Stimulated activated naive CD8-positive, alpha-beta T cell treated with anti-CD3 and anti-CD28 coated beads, Interleukin-15, Interleukin-2, amounts not matched to agents 100 U/mL and 50 U/mL, for 24 hours (primary cell): ENCODE measurements at places on chromosomes 16 and 17.

DNA sequence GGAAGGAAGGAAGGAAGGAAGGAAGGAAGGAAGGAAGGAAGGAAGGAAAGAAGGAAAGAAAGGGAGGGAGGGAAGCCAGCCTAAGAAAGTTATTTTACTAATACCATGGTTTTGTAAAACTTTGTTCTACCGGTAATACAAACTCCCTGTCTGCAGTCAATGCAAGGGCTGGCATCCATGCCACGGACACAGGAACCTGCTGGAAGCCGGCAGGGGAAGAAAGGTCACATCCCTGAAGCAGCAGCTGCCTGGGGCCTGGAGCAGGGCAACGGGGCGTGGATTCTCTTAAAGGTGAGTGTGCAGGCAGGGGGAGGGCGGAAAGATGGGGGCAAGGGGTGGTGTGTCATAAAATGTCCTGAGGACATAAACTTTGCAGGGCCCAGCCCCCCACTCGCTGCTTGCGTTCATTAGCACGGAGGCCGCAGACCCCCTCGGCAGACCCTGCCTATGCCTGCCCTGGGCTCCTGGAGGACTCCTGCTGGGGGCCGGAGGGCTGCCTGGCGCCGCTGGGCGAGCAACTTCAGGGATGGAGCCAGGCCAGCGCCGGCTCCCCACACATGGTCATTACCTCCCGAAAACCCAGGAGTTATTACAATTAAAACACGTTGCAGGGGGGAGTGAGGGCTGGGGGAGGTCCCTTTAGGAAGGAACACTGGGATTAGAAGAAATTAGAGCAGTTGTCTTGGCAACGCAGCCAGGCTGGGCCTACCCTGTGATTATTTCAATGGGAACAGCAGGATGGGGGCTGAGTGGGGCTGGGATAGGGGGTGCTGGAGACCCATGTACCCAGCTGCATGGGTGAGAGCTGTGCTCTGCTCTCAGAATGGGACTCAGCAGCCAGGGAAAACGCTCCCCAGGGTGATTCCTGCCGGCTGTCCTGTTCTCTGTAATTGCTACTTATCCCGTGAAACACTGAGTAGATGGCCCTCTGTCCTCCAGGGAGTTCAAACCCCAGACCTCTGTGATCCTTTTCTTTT is 257.9 kb downstream of the SOX9 start:
- DNase-seq: no peak

DNA sequence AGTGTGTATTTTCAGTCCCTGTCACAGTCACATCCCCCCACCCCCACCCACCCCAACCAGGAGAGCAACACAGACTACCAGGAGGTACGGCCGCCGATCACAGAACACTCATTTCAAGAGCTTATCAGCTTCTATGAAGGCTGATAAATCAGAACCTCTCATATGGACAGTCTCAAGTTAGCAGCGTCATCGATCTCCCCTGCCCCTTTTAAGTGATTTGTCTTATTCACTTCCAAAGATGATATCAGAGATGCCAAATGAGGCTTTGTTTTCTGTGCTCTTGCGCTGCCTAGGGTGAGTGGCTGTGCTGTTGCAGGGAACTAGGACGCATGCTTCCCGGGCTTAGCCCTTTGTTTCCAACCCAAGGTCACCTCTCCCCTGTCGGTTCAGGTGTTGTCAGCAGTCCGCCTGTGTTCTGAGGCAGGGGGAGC is 26.8 kb upstream of the PMFBP1 start:
- DNase-seq: no peak

GRCh38 chr17:69207151-69207550 is 21.5 kb downstream of the ABCA10 start:
- DNase-seq: no peak

- no peak for DNase-seq
These were observed 44.5 kb downstream of the CFAP20 start for GRCh38 chr16:58084635-58085034.

GRCh38 chr16:22126037-22126558 is 33.8 kb downstream of the VWA3A start:
- DNase-seq: no peak

GRCh38 chr16:27235938-27236245 is 32.6 kb downstream of the KDM8 start:
- DNase-seq: no peak

DNA sequence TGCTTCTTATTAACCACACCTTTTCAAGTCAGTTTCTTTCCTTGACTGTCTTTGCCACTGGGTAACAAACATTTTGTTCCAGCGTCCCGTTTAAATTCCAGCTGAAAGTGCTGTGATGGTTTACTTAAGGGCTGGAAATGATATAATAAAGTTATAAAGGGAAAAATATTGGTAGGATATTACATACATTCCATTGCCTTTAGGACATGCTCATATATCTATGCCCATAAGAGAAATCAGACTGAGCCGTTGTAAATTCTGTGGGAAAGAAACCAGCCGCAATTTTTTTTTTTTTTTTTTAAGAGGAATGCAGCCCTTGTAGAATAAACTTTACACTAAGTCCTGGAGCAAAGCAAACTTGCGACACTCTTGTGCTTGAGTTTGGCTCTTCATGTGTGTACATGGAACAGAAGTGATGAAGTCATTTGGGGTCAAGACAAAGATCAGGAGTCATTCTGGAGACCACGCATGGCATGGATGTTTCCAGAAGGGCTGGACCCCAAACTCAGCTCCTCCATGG is 210.9 kb downstream of the XYLT1 start:
- DNase-seq: no peak

DNA sequence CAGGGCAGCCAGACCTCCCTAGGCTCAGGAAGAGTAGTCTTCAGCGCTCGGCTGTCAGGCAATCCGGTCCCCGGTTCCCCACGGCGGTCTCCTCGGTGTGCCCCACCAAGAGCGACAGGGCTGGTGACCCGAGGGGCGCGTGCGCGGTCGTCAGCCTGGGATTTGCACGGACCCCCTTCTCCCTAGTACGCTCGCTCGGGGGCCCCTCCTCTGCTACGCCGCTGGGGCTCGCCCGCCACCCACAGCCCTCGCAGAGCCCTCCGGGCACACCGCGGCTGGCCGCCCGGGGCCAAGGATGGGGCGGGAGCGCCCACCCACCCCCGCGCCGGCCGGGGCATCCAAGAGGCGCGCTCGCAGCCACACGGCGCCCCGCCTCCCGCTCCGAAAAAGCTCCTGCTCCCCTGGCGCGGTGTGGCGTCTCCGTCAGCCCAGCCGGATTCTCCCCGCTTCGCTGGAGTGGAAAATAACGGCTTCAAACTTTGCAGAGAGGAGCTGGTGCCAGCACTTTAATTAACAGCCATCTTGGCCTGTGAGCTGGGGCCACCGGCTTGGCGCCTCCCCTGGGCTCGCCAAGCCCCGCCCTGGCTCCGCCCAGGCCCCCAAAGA is 2.1 kb upstream of the C1QL1 start:
- DNase-seq: peak; percentile 45

- DNase-seq: no peak
These were observed 31.9 kb downstream of the CCDC42 start for GRCh38 chr17:8712698-8713097.

GRCh38 chr16:85259115-85259831 is 147.0 kb upstream of the CIBAR2 start:
- no peak for DNase-seq

GRCh38 chr17:82357394-82357793 is 1.7 kb upstream of the TEX19 start:
- DNase-seq: no peak

- DNase-seq: no peak
These were observed 19.8 kb downstream of the NPTX1 start for GRCh38 chr17:80456465-80457235.

DNA sequence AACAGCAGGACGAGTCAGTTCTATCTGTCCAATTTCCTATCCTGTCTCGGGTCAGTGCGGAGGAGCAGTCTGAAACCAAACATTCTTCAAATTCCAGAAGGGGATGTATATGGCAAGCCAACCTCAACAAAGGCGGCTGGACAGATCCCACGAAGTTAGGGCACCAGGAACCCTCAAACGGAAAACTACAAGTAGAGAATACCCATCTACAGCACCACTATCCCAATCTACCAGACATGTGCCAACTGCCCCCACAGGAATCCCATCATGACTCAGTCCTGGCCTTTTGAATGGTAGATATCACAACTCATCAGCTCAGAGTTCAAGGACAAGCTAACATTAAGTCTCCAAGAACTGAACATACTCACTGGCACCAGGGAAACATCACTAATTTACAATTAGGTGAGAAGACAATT is 2.3 kb downstream of the NAT9 start:
- DNase-seq: no peak

DNA sequence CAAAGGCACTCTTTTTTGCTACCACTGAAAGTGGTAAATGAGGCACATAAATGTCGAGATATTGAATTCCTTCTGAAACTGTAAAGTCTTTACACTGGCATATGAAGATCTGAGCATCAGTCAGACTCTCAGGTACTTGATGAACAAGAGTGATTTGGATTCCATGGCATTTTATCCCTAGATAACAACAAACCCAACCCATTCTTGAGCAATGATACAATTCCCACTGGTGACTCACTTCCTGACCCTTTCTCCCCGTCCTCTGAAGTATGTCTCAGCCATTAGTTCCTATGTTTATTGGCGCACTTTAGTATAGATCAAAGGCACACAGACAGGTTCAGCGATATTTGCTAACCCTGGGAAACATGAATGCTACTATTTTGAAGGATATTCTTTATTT is 147.0 kb upstream of the RBFOX1 start:
- DNase-seq: no peak

GRCh38 chr16:27636453-27637240 is 86.7 kb downstream of the KATNIP start:
- no peak for DNase-seq

DNA sequence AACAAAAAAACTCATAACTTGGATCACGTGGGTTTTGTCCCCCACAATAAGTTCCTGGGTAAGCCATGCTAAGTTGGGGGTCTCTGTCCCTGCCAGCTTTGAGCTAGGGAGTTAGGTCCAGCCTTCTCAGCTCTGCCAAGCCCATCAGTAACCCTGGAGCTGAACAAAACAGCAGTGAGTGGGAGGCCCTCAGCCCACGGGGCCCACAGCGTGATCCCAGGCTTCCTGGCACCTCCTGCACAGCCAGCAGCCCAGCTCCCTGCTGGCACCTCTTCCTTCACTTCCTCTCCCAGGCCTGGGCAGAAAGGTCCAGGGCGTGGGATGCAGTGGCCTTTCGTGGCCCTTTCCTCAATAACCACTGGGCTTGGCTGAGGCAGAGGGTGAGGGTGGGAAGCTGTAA is 35.5 kb upstream of the CDC42EP4 start:
- DNase-seq: no peak

- DNase-seq: no peak
These were observed 1355.2 kb downstream of the CDH8 start for GRCh38 chr16:60681043-60681442.

DNA sequence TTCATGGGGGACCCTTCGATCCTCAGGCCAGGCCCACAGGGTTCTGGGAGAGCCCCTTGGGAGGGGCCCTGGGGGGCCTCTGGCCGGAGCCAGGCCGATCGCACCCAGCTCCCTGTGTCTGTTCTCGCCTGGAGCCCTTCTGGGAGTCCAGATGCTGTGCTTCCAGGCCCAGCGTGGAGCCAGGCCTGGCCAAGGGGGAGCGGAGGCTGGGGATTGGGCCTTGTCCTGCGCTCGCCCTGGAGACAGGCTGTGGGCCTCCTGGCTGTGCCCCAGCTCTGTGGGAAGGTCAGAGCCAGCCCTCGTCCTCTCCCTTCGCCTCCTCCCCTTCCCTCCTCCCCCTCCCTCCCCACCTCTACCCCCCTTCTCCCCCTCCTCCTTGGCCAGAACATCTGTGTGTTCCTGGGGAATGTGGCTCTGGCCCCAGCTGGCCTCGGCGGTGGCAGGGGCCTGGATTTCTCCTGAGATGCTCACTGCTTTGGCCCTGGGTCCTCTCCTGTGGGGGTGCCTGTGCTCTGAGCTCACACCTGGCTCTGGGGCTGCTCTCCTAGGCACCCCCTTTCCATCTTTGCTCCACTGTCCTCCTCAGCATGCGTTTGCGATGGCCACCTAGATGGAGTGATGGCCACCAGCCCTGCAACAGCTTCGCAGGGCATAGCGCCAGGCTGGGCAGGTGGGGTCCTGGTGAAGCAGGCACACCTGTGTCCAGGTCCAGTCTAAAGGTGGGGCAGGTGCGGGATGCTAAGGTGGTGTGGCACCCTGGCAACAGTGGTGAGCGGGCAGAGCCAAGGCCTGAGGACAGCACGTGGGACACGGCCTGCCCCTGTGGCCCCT is 90.6 kb upstream of the CIBAR2 start:
- DNase-seq: no peak

DNA sequence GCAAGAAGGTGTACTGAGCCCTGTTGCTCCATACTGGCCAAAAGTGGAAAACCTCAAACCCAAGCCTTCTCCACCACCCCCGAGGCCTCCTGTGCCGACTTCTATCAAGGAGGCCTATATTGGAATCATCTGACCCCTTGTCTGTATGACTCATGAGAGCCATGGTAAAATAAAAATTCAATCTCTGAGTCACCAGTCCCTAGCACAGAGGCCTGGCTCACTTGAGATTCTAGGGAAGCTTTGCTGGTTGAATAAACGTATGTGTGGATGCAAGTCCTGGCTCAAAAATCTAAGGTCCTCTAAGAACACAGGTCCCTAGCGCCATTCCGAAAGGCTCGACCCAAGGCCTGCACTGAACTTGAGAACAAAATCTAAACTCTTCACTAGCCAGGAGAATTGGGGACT is 15.0 kb downstream of the NSMCE1 start:
- peak; percentile 47 for DNase-seq

- DNase-seq: no peak
These were observed 3.3 kb upstream of the CACNG5 start for GRCh38 chr17:66831383-66832210.

DNA sequence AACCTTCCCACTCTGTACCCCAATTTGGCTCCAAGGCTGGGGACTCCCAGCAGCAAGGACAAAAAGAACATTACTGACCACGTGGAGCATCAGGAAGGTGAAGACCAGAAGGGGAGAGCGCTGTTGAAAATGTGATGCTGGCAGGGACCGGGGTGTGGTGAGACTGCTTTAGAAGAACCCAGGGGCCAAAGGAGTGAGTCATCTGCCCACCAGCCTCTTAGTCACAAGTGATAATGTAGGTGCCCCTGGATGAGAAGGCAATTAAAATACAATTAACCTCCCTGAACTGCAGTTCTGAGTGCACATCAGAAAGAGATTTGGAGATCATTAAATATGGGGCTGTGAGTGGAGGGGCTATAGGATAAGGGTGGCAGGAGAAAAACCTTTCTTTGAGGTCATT is 366.6 kb upstream of the CCL2 start:
- no peak for DNase-seq

DNA sequence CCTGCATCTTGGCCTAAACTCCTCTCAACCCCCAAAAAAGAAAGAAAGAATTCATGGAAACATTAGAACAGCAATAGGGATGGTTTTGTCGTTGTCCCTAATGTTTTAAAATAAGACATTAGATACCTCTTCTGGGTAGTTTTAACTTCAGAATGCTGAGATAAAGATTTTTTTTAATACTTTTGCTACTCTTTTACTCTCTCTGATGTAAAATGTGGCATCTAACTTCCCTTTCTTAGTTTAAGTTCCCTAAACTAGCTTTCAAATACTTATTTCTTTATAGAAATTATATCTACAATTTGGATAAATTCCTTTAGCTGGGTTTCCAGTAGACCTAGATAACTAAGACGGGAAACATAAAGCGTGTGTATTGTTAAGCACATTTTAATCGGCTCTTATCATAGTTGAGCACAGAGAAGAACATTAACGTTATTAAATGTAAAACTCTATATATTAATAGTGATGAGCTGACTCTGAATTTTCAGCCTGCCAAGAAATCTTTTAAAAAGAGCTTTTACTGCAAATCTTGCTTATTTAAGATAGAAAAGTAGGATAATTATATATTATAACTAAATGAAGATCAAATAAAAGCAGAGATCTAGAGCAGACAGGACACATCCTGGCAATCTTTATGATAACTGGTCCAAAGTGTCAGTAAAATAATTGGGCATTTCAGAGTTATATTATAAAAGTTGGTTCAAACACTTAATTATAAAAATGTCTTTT is 183.2 kb downstream of the CYB561 start:
- no peak for DNase-seq

- peak; percentile 68 for DNase-seq
These were observed 17.1 kb upstream of the CCR7 start for GRCh38 chr17:40582328-40582901.
